ENCODE measurements at places on chromosomes 1 and 21.

GRCh38 chr1:8133657-8134430 lies 107.7 kb upstream of the ERRFI1 start:
- DNase-seq: no peak

DNA sequence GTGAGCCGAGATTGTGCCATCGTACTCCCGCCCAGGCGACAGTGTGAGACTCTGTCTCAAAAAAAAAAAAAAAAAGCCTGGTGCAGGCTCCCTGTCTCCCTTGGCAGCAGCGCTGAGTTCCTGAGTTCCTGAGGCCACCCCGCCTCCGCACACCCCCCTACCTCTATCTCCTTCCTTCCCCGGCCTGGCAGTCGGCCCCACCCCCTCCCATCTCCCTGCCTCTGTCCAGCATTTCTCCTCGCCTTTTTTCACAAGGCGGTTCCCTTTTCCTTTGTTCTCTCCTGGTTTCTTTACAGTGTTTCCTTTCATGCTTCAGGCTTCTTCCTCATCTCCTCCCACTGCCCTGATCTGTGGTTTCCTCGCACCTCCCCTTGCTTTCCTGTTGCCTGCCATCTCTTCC lies 2.7 kb downstream of the RORC start:
- no peak for DNase-seq

- DNase-seq: no peak
Observed at GRCh38 chr1:151708891-151709290, 7.7 kb downstream of the CELF3 start.

DNA sequence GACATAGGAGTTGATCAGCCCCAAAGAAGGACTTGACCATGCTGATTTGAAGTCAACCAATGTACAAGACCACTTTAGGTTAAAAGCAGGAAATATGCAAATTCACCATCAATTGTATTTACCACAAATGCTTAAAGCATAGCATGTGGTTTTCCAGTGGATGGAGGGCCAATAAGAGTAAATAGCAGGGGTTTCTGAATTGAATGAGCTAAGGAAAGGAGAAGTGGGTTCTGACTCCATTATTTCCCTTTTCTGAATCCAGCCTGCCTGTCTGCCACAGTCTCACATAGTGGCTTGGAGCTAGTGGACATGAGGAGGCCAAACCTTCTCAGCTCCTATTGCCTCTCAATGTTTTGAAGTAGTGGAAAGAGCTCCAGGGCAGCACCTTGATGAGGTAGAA lies 7.2 kb upstream of the TNFSF18 start:
- no peak for DNase-seq
